ENCODE measurements at places on chromosomes 3 and 15.

GRCh38 chr3:114079761-114080160, 23.2 kb downstream of the QTRT2 start:
- no peak for DNase-seq

DNA sequence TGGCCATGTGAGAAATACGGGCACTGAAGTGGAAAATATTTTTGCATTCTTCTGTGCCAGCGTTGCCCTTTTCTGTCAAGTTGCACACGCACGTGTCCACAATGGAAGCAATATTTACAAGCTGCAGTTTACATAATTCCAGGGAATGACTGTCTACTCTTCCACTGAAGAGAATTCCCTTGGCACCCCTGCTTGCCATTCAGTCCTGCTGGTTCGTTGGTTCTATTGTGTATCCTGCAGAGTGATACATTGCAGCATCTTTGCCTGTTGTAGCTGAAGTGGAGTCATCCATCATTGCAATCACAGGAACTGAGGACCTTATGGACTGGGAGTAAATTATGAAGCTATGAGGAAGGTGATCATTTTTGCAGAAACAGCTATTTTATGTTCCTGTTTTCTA, 759.4 kb downstream of the ROBO2 start:
- no peak for DNase-seq

DNA sequence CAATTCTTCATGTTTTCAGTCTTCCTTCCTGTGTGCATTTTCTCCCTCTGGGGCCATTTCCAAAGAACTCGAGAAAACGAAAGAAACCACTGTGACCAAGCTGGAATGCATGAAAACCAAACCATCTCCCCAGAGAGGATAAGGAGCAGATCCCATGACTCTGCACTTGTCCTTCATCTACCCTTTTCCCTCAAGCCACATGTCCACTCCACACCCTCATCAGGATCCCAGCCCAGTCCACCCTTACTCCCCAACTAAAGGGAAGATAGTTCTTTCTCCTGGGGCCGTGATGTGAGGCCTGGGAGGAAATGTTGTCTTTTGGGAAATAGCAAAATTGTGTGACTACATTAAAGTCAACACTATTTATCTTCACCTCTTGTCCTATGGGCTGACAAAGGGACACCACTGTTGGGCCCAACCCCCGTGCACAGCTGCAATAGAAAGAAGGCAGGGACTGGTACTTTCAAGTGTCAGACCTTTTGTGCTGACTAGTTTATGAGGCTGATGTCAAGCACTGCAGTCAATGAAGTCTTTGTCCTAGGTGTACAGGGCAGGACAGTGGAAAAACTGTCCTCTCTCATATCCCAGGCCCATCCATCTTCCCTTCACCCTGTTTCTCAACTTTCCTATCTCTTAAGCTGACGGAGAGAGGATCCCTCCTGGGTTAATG, 487.1 kb upstream of the NR2F2 start:
- DNase-seq, result no peak

GRCh38 chr3:95511828-95512227, 1302.6 kb upstream of the EPHA6 start:
- DNase-seq, result no peak

DNA sequence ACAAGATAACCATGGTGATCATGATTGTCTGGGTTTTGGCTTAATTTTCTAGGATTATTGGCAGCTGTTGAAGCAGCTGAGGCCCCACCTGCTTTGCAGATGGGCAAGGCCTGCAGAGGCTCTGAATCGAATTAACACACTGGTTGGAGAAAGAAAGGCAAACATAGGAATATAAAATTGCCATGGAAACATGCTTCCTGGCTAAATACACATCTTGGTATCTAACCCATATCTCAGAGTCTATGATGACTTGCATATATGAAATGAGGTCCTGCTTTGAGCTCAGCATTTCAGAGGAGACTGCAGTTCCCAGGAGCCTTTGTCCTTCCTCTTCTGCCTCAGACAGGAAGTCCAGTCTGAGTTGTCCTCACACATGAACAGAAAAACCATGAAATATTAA, 24.3 kb upstream of the SV2B start:
- no peak for DNase-seq
